ENCODE measurements at places on chromosomes 3 and 15.

DNA sequence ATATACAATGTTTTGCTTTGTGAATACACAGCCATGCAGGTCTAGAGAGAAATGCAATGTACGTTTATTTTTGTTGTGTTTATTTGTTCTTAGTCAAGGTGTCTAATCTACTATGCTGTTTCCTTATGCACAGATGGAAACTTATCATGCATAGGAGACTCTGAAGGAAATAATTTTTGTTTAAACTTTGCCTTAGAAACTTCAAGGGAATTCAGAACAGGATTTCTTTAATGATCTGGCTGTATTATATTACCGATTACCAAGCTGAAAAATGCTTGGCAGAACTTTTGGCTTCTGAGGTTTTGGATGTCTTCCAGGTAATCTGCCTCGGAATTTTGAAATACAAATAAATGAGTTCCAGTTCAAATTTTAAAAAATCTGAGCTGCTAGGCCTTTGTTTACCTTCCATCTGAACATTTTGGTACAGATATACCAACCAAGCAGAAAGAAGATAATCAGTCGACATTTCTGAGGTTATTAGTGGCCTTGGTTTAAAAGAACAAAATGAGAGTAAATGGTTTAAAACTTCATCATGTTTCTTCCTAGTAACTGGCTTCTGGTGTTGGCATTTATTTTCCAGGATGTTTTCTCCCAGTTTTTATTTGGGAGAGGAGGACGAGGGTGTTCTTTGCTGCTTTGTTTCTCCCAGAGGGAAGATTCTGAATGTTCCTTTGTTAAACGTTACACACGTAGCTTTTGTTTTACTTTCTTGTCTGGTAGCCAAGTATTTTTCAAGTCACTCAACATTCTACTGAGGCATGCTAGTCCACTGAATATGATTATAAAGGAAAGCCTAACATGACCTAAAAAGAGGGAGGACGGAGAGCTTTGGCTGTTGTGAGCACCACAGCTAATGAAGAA is 421.8 kb upstream of the TBL1XR1 start:
- DNase-seq = peak; percentile 59

- no peak for DNase-seq
Measured at GRCh38 chr3:105700575-105700974, 168.2 kb downstream of the CBLB start.

GRCh38 chr3:69290006-69290405 is 95.9 kb downstream of the FRMD4B start:
- DNase-seq = no peak

DNA sequence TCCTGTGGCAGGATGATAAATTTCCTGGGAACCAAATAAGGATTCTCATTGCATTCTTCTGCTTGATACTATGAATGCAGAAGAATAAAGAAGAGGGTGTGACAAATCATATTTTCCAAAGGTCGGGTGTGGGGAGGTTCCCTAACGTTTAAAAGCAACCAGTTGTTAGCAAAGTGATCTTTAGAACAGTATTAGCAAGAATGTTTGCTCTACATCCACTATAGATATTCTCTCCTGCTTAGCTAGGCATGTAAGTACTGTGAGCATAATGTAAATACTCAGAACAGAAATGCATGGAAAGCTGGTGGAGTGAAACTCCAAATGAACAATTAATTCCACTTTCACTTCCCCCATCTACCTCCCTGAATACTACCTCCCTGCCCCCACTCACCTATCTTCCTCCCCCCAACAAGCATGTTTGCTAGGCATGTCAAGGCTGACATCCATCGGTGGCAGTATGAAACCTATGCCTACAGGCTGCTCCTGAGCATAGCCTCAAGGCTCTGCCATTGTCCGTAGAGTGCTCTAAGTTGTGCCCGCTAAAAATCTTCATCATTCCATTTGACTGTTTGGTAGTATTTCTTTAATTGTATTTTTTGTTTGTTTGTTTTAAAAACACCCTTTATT is 329.7 kb downstream of the TIGIT start:
- DNase-seq = no peak

DNA sequence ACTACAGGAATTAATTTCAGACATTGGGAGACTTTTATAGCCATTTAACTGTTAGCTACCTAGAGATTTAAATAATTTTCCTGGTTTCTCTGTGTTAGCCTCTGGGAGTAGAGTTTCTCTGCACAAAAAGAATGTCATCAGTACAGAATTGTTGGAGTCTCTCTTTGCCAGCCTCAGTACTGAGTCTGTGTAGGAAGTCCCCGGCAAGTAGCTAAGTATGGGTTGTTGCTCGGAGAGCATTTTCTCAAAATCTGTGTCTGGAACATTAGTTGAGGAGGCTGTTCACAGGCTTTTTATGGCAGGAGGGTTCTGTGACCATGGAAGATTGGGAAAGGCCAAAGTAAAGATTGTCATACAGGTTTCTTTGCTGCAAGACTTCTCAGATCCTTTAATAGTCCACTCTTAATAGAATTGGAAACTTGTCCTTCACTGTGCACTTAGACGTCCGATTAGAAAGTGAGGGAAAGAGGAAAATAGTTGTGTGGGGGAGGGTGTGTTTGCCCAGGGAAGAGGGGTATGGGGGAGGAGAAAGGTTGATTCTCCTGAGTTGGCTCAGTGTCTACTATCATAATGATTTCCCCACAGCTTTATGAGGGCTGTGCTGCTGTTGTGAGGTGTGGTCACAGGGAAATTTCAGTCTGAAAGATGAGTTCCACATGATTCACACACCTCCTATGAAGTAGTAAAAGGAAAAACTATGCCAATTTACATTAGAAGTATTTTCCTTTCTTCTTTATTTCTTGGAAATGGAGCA is 207.1 kb downstream of the PTPRG start:
- DNase-seq = peak; percentile 11

Data from GM03348 (cell line).